ENCODE measurements at places on chromosomes 6 and 20.

- DNase-seq: no peak
These were observed 33.0 kb upstream of the CDH4 start for GRCh38 chr20:61219021-61219431.

- DNase-seq: no peak
These were observed 551.0 kb downstream of the PHF3 start for GRCh38 chr6:64186592-64186991.

DNA sequence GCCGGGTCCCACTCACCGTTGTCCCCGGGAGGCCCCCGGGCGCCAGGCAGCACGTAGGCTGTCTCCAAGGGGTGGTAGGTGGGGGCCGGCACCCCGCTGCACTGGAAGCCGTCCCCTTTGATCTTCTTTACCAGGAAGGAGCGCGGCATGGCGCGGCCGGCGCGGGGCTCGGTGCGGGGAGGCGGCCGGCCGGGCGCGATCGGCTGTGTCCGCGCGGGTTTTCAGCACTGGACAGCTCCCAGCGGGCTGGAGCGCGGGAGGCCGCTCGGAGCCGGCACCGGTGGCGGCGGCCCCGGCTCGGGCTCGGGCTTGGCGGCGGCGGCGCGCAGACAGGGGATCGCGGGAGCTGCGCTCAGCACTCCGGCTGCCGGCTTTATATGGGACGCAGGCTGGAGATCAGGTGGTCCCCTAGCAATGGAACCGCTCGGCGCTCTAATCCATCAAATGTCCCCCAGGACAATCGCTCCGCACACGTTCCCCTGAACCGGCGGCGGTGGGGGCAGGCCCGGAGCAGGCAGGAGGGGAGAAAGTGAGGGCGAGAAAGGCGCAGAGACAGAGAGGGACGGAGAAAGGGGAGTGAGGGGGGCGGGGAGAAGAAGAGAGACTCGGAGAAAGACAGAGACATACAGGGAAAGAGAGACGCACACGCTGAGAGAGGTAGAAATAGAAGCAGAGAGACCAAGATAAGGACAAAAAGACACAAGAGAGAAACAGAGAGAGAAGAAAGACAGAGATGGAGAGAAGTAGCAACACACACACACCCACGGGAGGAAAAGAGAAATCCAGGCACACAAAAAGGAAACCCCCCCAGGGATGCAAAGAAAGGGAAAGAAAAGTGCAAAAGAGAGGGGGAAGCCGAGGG lies at the start of gene SCRT2:
SCRT2 (minus strand) TSS at position 350 of the 862 bp plus-strand sequence; CDS start at position 149, 201 bp downstream.
- DNase-seq: peak; percentile 29

DNA sequence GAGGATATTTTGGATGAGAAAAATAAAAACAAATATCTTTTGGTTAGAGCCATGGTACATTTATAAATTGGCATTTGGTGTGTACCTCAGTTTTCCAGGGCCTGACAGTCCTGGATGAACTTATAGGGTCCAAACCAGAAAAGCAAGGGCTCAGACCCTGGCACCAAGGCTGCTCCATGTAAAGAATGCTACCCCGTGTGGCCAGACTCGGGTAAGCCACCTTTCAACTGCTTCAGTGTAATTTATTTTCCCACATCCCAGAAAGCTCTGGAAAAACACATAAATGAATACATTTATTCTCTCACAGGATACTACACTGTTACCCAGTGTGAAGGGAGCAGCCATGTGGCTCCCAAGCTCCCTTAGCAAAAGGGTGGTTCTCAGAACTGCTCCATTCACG lies 13.8 kb downstream of the MRPL14 start:
- DNase-seq: no peak

DNA sequence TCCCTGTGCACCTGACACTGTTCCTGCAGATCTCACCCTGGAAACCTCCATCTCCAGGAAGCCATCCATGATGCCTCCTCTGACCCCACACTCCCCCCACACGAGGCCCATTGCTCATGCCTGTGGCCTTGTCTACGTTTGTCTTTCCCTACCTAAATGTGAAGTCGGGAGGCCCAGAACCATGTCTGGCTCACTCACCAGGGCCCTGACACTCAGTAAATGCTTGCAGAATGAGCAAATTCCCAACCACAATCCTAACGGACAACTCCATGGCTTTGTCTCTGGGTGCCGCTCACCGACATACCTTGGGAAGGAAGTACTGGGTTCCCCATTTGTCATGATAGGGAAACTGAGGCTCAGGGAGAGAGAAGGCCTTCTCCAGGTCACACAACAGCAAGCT lies 7.3 kb downstream of the PEDS1 start:
- no peak for DNase-seq

DNA sequence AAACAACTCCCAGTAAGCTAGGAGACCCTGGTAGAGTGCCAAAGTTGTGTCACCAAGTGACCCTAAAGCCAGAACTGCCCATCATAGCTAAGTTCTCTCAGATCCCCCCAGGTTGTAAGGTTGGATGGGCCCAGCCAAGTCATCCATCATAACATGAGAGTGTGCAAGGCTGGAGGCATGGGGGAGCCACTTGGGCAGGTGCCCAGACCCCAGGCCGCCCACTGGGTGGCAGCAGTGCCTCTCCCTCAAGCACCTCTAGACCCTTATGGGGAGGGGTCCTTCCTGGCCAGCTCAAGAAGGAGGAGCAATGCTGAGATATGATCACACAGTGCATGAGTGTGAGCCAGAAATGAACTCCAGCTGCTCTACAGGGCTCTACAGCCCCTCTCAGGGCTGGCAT lies 154.5 kb downstream of the MYLK4 start:
- DNase-seq: no peak

DNA sequence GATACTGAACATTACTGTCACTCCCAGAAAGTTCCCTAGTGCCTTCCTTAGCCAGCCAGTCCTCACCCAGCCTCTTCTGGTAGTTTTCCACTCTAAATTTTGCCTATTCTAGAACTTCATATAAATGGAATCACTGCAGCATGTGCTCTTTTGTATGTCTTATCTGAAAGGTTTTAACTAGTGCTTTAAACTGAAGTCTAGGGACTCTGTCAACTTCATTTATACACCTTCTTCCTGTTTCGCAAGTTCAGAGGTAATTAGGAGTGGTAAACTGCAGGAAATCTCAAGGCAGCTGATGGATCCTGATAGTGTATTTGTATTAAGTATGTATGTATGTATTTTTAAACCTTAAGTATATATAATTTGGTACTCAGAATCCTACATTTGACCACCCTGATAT lies 94.3 kb downstream of the TCP11 start:
- no peak for DNase-seq
